Occipital lobe (tissue), 3 donors: ENCODE measurements at places on chromosomes 1 and 21.

DNA sequence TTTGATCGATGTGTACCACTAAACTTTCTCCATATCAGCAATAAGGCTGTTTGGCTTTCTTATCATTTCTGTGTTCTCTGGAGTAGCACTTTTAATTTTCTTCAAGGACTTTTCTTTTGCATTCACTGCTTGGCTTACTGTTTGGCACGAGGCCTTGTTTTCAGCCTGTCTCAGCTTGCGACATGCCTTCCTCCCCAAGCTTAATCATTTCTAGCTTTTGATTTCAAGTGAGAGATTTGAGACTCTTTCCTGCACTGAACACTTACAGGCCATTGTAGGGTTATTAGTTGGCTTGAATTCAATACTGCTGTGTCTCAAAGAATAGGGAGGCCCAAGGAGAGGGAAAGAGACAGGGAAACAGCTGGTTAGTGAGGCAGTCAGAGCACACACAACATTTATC lies 120.6 kb upstream of the KCND3 start:
- DNase-seq, result no peak

DNA sequence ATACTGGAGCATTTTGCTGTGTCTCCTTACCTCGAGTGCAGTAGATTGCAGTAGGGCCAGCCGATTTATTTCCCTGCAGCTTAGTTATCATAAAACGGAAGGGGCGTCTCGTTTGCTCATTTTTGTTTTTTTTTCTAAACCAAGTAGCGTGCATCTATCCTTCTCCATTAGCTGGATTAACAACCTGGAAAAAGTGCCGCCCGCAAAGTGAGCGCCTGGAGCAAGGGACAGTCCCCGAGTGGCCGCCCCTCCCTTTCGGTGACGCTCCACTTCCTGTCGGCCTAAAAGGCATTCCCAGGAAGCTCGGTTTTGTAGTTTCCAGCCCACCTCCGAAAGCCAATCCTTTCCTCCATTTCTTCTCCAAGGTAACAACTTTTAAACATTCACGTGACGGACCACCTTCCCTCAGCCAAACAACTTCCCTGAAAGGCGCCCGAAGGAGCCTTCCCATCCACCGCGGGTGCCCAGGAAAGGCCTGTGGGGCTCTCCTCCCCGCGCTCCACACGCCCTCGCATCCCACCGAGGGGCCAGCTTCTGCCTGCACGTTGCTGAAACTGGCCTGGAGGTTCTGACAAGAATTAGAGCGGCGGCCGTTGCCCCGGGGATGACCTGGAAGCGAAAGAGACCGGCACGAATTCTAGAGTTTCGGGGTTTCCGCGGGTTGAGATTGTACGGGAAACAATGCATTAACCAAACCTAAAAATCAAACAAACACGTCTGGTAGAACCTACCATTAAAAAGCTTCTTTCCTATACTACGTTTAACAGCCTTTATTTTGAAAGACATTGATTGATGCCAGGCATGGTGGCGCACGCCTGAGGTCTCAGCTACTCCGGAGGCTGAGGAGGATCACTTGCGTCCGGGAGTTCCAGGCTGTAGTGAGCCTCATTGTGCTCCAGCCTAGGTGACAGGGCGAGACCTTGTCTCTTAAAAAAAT lies at the start of gene EXTL2:
EXTL2 (minus strand) TSS at position 240 of the 937 bp plus-strand sequence. CDS start 6,085 bp downstream, outside the sequence.
- DNase-seq, result peak; percentile 86

DNA sequence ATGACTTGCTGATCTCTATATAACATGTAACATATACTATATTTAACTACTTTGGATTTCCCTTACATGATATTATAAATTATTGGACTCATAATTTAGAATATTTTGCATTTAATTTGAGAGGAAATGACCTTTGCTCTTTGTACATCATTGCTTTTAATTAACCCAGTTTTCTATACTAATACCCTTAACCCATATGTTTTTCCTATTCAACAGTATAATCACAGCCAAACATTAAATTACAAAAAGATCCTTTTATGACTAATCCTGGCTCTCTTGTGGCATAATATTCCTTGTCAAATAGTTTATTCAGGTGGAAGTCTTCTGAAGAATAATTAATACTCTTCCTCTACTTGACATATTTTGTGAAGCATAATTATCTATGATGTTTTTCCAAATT lies 56.0 kb upstream of the GPR52 start:
- no peak for DNase-seq

DNA sequence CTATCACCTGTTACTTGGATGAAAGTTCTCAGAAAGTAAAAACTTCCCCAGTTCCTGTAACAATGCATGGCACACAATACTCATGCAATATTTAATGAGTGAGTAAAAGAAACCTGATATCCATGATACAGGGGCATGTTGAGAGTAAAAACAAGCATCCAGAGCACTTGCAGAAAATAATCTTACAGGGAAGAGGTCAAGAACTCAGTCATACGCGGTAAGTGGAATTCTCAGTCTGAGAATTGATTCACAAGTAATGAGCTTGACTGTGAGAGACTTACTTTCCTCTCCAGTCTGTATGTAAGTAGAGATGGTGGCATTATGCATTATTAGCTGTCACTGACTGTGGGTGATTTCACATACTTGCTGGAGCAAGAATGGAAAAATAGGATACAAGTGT lies 976.9 kb downstream of the BRINP3 start:
- DNase-seq, result no peak

DNA sequence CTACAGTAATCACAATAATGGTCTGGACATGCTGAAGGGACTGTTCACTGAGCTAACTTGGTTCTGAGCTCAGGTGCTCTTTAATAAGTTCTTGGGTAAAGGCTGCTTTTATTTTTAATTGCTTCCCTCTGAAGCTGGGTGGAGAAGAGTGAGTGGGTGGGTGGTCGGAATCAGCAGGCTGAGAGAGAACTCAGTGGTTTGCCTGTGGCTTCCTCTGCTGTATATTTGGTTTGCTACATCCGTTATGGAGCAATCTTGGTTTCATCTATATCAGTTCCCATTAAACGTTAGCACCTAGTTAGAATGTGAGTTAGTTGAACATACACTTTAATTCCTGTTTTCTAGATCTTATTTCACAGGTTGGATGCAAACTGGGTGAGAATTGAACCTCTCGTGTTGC lies 23.3 kb downstream of the CNIH4 start:
- no peak for DNase-seq

- DNase-seq, result no peak
These were observed 228.6 kb downstream of the PAPPA2 start for GRCh38 chr1:176691251-176692228.

- no peak for DNase-seq
These were observed 2.0 kb upstream of the C21orf91 start for GRCh38 chr21:17821121-17821520.

DNA sequence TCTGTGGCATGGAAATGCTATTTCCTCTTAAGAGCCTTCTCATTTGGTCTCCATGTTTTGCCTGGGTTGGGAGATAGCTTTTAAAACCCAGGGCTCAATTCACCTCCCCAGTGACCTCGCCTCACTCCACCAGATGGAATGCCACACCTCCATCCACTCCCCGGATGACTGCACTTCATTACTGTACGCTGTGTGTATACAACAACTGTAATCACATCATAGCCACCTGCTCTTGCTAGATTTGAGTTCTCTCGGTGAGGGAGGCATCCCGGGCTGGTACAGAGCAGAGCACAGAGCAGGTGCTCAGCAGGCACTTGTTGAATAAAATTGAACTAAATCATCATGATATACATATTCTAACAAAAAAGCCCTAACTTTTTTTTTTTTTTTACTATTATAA lies 26.0 kb downstream of the SDE2 start:
- DNase-seq, result no peak

DNA sequence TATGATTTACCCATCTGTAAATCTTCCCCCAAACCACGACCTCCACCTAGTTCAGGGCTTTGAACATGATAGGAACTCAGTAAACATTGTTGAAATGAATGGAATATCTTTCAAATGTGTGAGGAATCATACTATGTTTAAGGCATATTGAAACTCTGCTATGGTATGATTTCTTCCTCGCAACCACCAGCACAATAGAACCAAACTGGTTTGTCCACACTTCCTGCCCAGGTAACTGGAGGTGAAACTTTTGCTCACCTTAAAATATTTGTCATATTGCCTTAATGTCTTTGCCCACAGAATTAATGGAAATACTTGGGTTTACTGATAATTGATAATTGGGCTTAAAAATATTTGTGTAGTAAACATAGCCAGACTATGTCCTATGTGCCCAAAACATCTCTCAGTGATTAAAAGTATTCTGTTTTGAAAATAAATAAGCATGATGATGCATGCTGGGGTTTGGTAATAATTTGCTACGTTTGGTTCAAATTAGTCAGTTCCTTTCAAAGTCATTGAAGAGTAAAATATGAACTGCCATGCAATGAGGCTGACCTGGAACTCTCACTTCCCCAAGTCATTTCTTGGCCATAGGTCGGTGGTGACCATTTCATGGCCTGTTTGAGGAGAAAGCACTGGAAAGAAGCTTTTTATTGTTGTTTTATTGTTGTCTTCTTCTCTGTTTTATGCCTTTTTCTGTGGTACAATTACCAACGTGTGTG lies 73.3 kb downstream of the TNFSF18 start:
- no peak for DNase-seq

DNA sequence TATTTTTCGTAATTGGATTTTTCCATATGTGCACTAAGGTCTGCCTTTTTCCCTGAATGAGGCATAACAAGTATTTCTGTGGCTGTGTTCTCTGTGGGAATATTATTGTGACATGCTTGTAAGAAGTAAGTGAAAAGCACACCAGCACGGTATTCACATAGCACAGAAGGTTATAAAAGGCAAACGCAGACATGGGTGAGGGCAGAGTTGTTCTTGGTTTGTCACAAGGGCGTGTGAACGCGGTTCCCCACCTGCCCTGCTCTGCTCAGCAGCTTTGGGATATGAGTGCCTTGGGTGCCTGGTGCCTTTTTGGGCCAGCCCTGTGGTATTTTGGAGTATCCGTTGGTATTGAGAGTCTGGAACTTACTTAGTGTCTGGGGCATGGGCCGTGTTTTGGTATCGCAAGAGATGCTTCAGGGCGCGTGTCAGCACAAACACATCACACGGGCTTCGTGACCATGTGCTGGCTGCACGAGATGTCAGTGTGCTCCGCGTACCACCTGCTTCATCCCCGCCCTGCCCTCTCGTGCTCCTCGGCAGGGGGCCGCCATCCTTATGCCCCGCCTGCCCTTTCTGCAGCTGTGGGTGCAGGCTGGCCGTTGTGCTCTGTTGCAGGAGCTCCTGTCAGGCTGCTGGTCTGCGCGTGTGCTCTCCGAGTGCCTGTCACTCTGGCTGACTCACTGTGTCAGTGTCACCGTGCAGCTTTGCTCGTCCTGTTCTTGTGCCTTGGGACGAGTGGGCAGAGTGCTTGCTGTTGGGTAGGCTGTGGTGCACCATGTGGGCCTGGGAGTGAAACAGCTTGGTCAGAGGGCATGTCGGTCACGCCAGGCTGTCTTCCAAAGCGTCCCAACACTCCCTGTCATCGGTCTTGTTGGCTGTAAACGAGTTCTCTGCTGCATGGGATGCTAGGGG lies 15.0 kb downstream of the SKI start:
- peak; percentile 58 for DNase-seq

- DNase-seq, result no peak
These were observed 99.7 kb downstream of the NOS1AP start for GRCh38 chr1:162169031-162169790.

- no peak for DNase-seq
These were observed 27.6 kb upstream of the RGL1 start for GRCh38 chr1:183777328-183777727.

GRCh38 chr21:35716876-35717565 lies 343.3 kb downstream of the SETD4 start:
- DNase-seq, result no peak

DNA sequence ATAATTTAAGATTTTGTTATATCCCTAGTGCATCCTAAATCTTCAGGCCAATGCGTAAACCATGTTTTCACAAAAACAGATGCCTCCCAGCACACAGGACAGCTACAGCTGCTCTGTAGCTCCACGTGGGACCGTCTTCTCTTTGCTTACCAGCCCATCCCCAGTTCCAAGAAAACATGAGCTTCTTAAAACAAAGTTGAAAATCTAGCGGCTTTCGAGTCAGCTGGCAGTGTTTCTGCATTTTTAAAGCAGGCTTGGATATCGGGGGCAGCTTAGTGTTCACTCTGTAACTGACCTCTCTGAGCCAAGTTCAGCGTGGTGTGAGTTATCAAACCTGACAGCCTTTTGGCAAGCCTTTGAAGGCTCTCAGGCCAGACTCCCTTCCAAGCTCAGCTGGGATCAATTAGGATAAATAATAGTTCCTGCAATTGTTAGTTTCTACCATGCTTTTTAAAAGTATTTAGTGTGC lies 881.5 kb downstream of the LTN1 start:
- no peak for DNase-seq

- DNase-seq, result no peak
These were observed 552.9 kb upstream of the CAMK1G start for GRCh38 chr1:209030454-209031167.

GRCh38 chr1:66300972-66301451 lies 232.9 kb upstream of the SGIP1 start:
- no peak for DNase-seq

DNA sequence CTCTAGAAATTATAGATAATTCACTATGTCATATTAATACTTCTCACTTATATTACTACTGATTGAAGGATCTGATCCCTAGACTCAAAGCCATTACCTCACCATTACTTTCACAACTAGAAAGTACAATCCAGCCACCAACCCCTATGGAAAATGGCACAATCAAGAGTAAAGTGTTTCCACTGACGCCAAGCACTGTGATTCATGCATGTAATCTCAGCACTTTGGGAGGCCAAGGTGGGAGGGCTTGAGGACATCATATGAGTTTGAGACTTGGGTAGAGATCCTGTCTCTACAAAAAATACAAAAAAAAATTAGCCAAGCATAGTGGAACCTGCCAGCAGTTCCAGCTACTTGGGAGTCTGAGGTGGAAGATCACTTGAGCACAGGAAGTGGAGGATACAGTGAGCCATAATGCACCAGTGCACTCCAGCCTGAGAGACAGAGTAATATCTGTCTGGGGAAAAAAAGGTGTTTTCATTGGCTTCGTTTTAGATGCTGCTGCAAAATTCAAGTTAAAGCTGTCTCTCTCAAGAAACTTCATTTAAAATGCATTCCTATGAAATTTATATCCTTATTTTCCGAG lies 126.5 kb downstream of the AKT3 start:
- no peak for DNase-seq

DNA sequence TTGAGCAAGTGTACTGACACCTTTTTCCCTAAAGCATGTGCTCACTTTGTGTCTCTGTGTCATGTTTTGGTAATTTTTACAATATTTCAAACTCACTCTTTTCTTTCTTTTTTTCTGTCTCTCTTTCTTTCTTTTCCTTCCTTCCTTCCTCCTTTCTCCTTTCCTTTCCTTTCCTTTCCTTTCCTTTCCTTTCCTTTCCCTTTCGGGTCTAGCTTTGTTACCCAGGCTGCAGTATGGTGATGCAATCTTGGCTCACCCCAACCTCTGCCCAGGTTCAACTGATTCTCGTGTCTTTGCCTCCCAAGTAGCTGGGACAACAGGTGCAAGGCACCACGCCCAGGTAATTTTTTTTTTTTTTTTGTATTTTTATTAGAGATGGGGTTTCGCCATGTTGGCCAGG lies 60.4 kb upstream of the TINAGL1 start:
- no peak for DNase-seq

DNA sequence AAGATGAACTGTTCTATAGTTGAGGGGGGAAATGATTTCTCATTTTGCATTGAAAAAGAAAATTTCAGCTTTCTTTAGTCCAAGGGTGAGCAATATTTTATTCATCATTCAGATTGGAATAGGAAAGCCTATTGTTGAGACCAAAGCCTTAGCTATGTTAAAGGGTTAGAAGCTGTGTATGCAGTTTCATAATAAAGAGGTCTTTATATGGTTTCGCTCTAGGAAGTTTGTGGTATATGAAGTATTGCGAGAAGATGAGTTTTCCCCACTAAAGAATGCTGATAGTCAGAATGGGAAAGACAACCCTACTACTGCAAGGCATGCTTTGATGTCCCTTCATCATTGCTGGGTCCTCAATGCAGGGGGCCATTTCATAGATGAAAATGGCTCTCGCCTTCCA lies 28.6 kb downstream of the UAP1 start:
- no peak for DNase-seq
